Ascending aorta (tissue), 2 donors: ENCODE measurements at places on chromosomes 4 and X. TPM values are rescaled to one million over a fixed set of nuclear protein-coding genes. Genes with fewer than 3 reads are reported as not detected.

TMSB15A gene
- total RNA-seq = not detected

EPHA5 gene
- total RNA-seq = not detected

RAB40AL gene
- total RNA-seq = not detected

FAM53A gene
- not detected for total RNA-seq

CXCL3 gene
- total RNA-seq = not detected

NBDY gene
- 15.4 TPM for total RNA-seq

TSPAN7 gene
- total RNA-seq = 122 TPM

RBM47 gene
- total RNA-seq = 7.1 TPM

TEX11 gene
- not detected for total RNA-seq

GNL3L gene
- 15.4 TPM for total RNA-seq

RAB39B gene
- not detected for total RNA-seq

DNA sequence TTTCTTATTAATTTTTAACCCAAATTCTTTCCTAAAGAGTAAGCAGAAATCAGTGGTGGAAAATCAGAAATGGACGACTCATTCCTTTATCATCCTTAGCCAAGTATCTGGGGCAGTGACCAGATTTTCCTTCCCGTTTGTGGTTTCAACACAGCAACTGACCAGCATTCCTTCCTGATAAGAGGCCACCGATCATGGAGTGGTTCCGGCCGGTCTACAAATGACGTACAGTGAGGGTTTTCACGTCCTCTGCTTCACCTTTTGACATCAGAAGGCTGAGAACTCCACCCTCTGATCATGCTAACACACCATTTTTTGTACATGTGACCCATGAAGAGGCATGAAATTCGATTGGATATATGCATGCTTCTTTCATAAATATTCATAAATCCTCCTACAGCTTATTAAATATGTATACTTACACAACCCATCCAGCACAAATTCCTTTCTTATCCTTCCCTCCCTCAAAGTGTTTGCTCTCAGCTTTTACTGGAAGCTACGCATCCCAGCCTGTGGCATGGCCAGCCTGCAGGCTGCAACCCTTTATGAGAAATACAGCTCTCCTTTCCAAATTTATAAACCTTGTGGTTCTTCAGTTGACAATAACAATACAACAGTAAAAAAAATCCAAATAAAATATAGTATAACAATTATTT is 173.0 kb upstream of the CASK start:
- H3K4me3 ChIP-seq = no peak overlapping the region
- H3K27ac ChIP-seq = peak overlapping the region; percentile 40
- peaks cover 4% of the 10 kb centered on the region for H3K27me3 ChIP-seq
- H3K4me1 ChIP-seq = no peaks in the 10 kb centered on the region

- no peak overlapping the region for H3K4me3 ChIP-seq
- H3K4me1 ChIP-seq = no peaks in the 10 kb centered on the region
- H3K36me3 ChIP-seq = no peaks in the 10 kb centered on the region
- DNase-seq = no peak
Observed at GRCh38 chrX:105567082-105567481, 255.3 kb upstream of the NRK start.

DNA sequence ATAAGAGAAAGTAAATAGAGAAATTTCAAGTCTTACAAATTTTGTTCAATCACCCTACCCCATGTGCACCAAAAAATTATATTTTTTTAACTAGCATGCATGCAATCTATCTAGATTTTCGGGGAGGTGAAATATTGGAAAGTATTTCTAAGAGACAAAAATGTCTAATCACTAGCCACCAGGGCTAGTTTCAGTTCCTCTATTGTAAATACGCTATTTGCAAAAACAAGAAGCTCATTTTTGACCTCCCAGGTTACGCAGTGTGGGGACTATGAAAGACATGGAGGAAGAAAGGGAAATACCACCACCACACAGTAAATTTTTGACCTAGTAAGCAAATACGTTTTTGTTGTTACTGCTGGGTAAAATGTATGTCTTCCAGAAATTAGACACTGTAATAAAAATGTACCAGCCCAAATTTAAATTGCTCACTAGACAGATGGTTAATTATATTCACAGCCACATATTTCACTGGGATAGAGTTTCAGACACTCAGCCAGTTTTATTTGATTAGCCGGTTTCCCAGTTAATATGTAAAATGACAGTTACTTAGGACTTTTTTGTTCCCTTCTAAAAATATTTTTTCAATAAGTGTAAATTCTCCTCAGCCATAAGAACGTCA is 2.2 kb downstream of the NEXMIF start:
- H3K36me3 ChIP-seq = no peaks in the 10 kb centered on the region
- H3K27me3 ChIP-seq = no peaks in the 10 kb centered on the region
- no peaks in the 10 kb centered on the region for H3K4me1 ChIP-seq

GRCh38 chr4:163486321-163486720 is 8.2 kb upstream of the TMA16 start:
- H3K27me3 ChIP-seq = no peaks in the 10 kb centered on the region
- H3K27ac ChIP-seq = no peak overlapping the region
- H3K36me3 ChIP-seq = no peaks in the 10 kb centered on the region
- no peaks in the 10 kb centered on the region for H3K4me1 ChIP-seq

DNA sequence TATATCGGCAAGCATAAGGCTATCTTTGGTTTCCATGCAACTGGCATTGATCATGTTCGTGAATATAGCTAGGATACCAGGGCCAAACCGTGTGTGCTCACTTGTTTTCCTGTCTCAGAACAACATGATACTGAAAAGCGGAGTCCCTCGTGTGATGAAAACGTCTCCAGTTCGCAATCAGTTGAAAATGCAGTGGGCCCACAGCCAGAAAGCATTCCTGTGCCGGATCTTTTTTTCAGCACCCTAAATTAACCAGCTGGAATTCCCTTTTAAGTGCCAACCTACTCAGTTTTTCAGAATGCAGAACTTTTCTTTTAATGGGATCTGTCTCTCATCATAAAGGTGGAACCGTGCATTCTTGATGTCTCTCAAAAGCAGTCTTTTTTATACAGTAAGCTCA is 130.8 kb upstream of the FRG1 start:
- no peak overlapping the region for H3K27ac ChIP-seq
- DNase-seq = no peak
- H3K27me3 ChIP-seq = no peaks in the 10 kb centered on the region
- no peaks in the 10 kb centered on the region for H3K36me3 ChIP-seq

GRCh38 chr4:39729557-39729956 is 31.6 kb downstream of the UBE2K start:
- no peaks in the 10 kb centered on the region for H3K27me3 ChIP-seq
- H3K4me3 ChIP-seq = no peak overlapping the region
- no peak for DNase-seq
- no peak overlapping the region for H3K27ac ChIP-seq

- no peaks in the 10 kb centered on the region for H3K4me1 ChIP-seq
- no peak overlapping the region for H3K27ac ChIP-seq
- H3K36me3 ChIP-seq = no peaks in the 10 kb centered on the region
Observed at GRCh38 chr4:127410201-127410600, 222.6 kb upstream of the INTU start.

DNA sequence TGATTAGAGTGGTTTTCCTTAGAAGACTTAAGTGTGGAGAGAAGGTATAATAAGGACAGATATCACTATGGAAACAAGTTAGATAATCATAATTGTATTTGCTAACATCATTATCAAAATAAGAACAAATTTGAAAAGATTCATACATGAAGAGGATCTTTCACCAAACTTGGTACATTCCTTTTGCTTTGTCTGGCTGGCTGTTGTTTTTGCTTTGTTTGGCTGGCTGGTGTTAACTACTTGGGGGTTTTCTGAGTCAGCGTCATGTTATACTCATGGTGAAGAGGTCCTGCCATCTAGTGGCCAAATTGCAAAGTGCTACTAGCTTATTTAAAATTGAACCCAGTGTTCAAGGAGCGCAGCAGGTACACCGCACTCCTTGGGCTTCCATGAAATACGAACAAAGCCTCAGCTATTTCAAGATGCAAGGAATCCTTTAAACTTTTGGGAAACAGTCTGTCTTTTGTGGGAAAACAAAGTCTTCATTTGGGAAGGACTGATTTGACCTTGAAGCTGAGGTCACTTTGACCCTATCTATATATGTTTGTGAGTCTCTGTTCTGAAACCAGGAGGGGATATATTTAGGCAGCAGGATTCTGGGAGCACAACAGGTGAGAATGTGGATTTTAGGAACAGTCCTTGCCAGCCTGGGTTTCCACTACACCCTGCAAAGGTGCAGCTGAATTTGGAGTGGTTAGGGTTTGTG is 129.7 kb downstream of the PLS3 start:
- DNase-seq = no peak
- no peaks in the 10 kb centered on the region for H3K4me1 ChIP-seq
- peak overlapping the region; percentile 59 for H3K27ac ChIP-seq
- H3K27me3 ChIP-seq = no peaks in the 10 kb centered on the region
- H3K4me3 ChIP-seq = no peak overlapping the region

DNA sequence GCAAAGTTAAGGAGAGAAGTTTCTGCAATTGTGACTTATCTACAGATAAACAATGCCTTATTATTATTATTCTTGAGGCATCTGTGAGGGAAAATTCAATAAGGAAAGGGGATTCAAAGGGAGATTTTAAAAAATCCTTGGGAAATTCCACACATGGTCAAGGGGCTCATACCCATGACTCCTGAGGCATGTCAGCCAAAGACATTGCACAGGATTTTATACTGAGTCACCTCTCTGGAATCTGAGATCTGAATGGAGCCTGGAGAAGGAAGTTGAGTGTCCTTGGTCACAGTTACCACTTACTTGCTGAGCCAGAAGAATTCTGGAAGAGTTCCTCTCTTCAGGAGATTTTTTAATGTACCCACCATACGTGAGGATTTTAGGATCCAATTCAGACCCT is 14.4 kb upstream of the CXCL8 start:
- no peak for DNase-seq
- H3K4me1 ChIP-seq = no peaks in the 10 kb centered on the region
- no peaks in the 10 kb centered on the region for H3K27me3 ChIP-seq

DNA sequence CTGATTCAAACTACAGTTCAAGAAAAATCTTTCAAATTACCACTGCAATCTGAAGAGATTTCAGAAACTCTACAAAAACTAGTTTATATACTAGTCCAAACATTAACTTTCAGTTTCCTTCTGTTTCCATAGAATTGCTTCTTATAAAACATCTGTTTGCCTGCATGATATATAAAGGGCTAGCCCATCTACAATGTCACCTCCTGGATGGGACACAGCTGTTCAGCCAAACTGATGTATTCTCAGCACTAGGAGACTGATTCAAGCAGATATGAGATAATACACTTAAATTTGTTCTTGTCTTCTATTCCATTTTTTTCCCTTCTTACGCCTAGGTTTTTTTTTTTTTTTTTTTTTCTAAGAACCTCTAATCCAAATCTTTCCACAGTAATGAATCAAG is 1569.7 kb upstream of the IGFBP7 start:
- H3K27ac ChIP-seq = no peak overlapping the region
- H3K36me3 ChIP-seq = no peaks in the 10 kb centered on the region
- no peaks in the 10 kb centered on the region for H3K27me3 ChIP-seq
- no peak for DNase-seq
- no peaks in the 10 kb centered on the region for H3K4me1 ChIP-seq
- H3K4me3 ChIP-seq = no peak overlapping the region

DNA sequence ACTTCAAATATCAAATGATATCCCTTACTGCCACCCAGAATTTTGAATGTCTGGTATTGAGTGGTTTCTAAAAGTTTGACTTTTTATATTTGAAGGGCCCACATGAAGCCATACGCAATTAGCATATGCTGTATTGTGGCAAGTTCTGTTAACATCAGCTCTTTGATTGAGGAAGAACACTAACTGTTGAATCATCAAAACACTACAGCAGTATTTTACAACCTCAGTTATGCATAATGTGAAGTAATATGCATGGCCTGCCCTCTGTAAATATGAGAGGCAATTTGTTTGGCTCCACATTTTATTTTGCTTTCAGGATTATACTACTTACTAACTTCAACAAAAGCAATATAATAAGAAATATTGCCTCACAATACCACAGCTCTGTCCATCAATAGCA is 62.2 kb upstream of the DMD start:
- H3K27me3 ChIP-seq = no peaks in the 10 kb centered on the region
- DNase-seq = no peak
- no peak overlapping the region for H3K4me3 ChIP-seq

DNA sequence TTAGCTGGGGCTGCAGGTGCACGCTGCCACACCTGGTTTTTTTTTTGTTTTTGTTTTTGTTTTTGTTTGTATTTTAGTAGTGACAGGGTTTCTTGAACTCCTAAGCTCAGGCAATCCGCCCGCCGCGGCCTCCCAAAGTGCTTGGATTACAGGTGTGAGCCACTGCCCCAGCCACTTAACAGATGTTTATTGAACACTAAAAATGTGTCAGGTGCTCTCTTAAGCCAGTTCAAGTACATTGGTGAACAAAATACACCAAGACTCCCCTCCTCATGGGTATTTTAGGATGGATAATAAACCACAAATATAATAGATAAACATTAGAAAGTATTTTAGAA is 69.9 kb downstream of the TRAPPC11 start:
- no peaks in the 10 kb centered on the region for H3K36me3 ChIP-seq
- H3K4me3 ChIP-seq = no peak overlapping the region
- no peaks in the 10 kb centered on the region for H3K4me1 ChIP-seq

GRCh38 chr4:137740141-137740540 is 207.8 kb upstream of the PCDH18 start:
- no peak overlapping the region for H3K4me3 ChIP-seq
- no peak for DNase-seq
- no peaks in the 10 kb centered on the region for H3K36me3 ChIP-seq
- no peaks in the 10 kb centered on the region for H3K27me3 ChIP-seq
- H3K4me1 ChIP-seq = no peaks in the 10 kb centered on the region

DNA sequence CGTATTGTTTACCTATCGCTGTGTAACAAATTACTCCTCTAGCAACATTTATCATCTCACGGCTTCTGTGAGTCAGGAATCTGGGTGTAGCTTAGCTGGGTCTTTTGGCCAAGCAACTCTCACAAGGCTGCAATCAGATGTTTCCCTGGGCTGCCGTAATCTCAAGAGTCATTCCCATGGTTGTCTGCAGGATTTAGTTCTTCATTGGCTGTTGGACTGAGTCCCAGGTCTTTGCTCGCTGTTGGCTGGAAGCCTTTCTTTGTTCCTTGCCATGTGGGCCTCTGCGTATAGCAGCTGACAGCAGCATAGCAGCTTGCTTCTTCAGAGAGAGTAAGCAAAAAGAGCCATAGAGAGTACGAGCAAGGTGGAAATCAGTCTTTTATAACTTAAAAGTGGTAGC is 16.8 kb downstream of the POLR2B start:
- H3K4me1 ChIP-seq = peaks cover 9% of the 10 kb centered on the region
- peak; percentile 73 for DNase-seq
- no peaks in the 10 kb centered on the region for H3K27me3 ChIP-seq

DNA sequence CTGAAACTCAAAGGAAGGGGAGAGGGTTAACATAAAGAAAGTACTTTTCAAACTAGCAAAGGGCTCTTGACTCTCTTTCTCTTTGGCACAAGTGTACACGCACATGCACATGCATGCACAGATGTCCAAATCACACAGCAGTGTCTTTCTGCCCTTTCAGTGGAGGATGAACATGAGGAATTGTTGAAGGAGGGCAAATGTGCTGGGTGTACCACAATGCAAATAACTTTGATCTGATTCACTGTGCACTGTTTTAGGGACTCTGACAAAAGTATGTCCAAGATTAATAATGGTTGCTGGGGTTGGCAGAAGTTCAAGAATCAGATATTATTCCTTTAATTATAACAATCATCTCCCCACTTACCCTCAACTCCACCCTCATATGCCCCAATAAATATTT is 93.8 kb downstream of the GPC4 start:
- no peaks in the 10 kb centered on the region for H3K27me3 ChIP-seq
- no peaks in the 10 kb centered on the region for H3K4me1 ChIP-seq
- DNase-seq = no peak
- H3K36me3 ChIP-seq = no peaks in the 10 kb centered on the region
- no peak overlapping the region for H3K27ac ChIP-seq
- H3K4me3 ChIP-seq = no peak overlapping the region

- H3K4me1 ChIP-seq = no peaks in the 10 kb centered on the region
- DNase-seq = no peak
- H3K27ac ChIP-seq = no peak overlapping the region
- H3K4me3 ChIP-seq = no peak overlapping the region
Observed at GRCh38 chrX:77431227-77431626, 16.0 kb upstream of the FGF16 start.
